ENCODE measurements at places on chromosomes 6 and 20.

- DNase-seq = no peak
These were observed 135.1 kb downstream of the AGPAT4 start for GRCh38 chr6:161138543-161139303.

- peak; percentile 33 for DNase-seq
These were observed 160.7 kb upstream of the KCNQ5 start for GRCh38 chr6:72461144-72461543.

DNA sequence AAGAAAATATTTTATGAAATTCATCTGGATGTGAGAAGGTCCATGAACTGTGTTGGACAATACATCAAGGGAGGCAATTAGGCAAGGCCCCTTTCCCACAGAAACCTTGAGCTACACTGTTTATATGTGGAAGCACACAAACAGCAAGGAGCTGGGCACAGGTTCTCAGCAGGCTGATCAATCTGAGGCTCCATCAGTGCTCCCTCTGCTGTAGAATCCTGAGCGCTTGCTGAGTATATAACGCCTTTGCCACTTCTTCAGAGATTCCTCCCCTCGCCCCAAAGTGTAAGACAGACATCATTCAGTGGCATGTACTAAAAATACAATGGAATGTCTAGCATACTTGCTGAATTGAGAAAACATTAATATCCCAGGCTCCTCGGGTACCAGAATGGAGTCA lies 146.9 kb downstream of the PRKN start:
- DNase-seq = no peak

- no peak for DNase-seq
These were observed 6.1 kb downstream of the SLC29A1 start for GRCh38 chr6:44229376-44230033.

DNA sequence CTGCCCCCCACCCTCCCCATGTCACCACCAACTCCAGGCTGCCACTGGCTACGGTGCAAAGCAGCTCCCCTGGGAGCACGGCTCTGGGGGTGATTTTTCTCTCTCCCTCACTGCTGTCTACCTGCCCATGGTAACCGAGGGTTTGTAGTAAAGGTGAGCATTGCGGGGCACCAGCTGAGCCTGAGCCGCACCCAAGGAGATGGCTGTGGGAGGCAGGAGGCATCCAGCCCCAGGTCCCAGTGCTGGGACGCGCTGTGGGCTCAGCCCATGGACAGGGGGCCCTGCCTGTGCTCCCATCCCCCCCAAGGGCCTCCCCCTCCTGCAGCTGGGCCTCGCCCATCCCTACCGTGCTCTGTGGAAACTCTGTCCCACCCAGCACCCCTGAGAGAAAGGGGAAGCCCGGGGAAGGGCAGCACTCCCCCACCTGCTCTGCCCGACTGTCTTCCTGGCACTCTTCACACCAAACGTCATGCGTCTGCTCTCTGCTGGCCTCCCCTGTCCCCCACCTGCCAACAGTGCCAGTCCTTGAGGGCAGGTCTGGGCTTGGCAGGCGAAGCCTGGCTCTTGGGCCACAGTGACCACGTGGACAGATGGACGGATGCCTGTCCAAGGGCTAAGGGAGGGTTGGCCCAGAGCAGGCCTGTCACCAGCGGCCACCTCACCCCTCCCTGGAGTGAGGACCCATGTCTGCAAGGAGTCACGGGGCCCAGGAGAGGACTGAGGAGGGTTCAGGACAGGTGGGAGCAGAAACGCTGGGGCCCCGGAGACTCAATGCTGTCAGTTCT lies 3.8 kb upstream of the CHRNA4 start:
- no peak for DNase-seq

DNA sequence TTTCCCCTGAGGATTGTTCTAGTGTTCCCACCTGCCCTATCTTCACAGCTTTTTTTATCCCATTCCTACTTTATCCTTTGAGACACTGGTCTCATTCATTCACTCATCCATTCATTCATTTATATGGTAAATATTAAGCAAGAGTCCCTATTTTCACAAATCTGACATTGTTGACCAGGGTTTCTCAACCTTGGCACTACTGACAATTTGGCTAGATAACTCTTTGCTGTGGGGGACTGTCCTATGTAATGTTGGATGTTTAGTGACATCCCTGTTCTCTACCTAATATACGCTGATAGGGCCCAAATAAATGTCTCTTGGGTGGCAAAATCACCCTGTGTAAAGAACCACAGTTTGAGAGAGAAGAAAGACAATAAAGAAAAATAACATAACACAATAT lies 345.0 kb downstream of the GRIK2 start:
- DNase-seq = no peak

DNA sequence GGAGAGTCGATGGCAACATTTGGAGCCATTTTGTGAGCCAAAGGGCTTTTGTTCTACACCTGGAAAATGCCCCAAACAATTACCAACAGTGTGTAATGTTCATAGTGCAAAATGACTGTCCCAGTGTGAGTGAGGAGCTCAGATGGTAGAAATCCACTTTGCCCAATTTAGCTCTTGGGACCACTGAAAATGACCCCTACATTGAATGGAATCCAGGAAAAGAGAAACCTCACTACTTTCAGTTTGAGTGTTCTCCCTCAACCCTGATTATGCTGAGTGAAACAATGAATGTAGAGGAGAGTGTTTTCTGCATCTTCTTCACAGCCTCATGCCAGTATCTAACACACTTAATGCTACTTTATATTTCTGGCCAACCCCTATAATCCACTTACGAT lies 84.9 kb upstream of the NRN1 start:
- DNase-seq = no peak

- no peak for DNase-seq
These were observed 143.6 kb downstream of the MRPL14 start for GRCh38 chr6:43983632-43984031.

DNA sequence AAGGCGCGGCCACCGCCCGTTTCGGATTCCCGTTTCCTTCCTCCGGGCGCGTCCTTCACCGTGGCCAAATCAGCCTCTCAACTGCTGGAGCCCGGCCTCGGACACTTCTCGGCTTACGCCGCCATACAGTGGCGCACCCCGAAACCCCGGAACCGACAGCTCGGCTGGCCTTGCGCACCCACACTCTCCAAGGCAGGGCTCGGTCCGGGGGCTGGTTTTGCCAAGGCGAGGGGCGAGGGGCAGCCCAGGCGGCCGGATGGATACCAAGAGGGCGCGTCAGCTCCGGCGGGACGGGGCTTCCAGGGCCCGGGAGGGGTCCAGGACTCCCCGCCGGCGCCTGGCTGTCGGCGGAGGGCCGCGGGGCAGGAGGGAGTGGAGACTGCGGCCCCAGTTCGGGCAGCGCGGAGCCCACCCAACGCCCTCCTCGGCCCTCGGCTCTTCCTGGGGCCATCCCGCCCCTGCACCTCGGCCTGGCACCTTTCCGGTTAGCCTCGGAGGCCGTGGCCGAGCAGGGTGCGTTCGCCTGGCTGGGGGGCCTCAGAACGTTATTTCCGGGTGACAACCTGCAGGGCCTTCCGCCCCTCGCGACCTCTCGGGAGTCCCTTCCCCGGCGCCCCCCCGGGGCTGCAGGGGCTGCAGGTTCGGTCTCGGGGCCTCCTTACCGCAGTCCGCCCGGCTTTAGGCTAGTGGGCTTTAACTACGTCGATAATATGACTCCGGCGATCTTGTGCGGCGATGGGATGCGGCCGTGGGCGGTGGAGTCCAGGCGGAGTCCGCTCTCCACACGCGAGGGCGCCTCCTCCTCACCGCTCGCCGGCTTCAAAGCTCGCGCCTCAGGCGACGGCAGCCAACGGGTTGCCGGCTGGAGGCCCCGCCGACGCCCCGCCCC lies 697 bp upstream of the CEP43 start:
- DNase-seq = no peak

GRCh38 chr6:127976111-127976510 lies 75.3 kb upstream of the THEMIS start:
- DNase-seq = no peak

DNA sequence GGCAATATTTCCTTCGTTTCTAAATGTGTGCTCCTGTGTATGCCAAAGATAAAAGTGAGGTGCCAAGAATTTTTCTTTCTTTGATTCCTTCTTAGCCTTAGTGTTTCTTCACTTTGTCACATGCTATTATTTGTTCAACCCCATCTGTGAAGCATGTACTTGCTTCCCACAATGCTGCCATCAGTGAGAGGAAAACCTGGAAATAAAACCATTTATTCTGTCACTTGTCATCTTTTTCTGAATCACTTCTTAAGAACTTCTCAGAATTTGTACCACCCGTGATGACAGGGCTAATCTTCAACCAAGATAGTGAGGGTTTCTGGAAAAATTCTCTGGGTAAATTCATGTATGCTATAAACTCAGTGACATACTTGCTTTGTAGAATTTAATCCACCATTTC lies 450.1 kb downstream of the COL12A1 start:
- DNase-seq = no peak

GRCh38 chr6:151325075-151326050 lies 66.0 kb downstream of the ZBTB2 start:
- DNase-seq = peak; percentile 80

GRCh38 chr20:61324906-61325305 lies 72.8 kb downstream of the CDH4 start:
- DNase-seq = no peak

- DNase-seq = no peak
These were observed 37.2 kb upstream of the PTPN1 start for GRCh38 chr20:50472693-50473664.

GRCh38 chr6:2127484-2127911 lies 117.9 kb downstream of the GMDS start:
- no peak for DNase-seq

DNA sequence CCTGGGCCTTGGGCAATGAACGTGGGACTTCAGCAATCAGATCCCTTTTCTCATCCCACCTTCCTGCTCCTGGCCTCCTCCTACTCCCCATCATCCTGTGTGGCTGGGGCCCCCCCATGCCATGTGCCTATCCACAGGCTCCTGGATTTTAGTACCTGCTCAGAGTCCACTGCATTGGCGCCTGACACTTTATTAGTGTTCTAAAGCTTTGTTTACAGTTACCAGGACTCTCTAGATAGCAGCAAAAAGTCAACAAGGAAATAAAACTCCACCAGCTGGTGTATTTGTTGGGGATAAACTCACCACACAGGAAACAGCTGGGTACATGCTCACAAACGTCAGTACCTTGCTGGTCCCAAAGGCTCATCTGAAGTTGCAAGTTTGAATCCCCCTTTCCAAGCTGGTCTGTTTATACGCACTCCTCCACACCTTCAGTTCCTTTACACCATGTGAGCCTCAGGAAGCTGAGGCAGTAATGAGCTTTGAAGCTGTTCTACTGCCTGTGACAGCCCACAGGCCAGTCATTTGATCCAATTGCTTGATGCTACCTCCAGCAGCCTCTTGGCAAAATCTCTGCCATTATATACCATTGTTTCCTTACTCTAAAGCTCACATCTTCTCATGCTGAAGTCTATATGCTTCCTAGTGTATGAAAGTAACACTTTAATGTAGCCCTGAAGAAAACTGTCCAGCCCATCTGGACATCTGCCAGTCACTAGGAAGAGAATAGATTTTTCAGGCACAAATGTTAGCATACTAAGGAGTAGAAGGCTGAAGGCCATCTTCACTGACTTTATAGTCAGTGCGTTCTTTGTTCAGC lies 76.6 kb downstream of the ANKEF1 start:
- no peak for DNase-seq
